Gastrocnemius medialis (tissue), 4 donors: ENCODE measurements at places on chromosomes 16 and 17. TPM values are rescaled to one million over a fixed set of nuclear protein-coding genes. Genes with fewer than 3 reads are reported as not detected.

The CCL16 gene
- total RNA-seq: 0.33 TPM

The KIF19 gene
- total RNA-seq: not detected

The SDR42E2 gene
- total RNA-seq: not detected

The CD19 gene
- not detected for total RNA-seq

The CACNA1G gene
- total RNA-seq: not detected

The KRTAP1-1 gene
- not detected for total RNA-seq
